ENCODE measurements at places on chromosomes 3 and 15.

- no peak for DNase-seq
Measured at GRCh38 chr3:197454014-197454413, 101.8 kb downstream of the BDH1 start.

DNA sequence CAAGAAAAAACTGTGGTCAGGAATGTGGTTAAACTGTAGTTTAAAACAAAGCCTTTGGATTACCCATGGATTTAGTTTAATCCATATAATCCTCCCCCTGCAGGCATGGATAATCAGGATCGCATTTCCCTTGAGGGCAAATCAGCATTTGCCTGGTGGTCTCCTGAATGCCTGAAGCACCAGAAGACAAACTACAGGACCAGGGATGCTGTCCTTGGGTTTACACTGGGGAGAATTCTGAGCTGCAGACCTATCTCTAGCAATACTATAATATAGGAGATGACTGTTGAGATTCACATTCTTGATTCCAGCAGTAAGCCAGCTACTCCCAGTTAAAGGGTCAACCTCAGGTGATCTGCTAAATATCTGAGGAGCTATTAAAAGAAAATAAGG, 10.6 kb downstream of the PIK3CB start:
- DNase-seq, result no peak

DNA sequence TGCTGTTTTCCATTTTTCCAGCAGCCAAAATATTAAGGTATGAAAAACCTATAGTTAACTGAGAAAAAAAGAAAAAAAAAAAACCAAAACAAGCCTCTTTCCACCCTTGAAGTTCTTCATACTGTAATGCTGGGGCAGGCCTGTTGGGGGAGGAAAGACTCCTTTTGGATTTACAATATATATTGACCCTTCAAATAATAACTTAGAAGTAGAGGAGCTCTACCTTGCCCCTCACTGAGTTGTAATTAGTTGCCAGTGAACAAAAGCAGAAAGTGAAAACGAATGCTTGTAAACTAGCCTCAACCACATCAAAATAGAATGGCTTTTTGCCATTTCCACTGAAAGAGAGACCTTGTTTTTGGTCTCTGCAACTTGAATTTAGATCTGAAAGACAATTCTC, 326.6 kb downstream of the NR2F2 start:
- DNase-seq, result no peak

DNA sequence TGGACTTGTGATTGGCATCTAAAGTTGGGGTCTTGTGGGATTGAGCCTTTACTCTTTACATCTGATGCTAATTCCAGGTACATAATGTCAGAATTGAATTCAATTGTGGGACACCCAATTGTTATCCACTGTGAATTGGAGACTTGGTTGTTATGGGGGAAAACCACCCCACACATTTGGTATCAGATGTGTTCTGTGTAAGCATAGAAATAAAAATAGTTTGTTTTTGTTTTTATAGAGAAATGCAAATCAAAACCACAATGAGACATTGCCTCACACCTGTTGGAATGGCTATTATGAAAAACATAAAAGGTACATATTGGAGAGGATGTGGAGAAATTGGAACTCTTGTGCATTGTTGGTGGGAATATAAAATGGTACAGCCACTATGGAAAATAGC, 58.5 kb downstream of the CPA3 start:
- DNase-seq, result no peak

DNA sequence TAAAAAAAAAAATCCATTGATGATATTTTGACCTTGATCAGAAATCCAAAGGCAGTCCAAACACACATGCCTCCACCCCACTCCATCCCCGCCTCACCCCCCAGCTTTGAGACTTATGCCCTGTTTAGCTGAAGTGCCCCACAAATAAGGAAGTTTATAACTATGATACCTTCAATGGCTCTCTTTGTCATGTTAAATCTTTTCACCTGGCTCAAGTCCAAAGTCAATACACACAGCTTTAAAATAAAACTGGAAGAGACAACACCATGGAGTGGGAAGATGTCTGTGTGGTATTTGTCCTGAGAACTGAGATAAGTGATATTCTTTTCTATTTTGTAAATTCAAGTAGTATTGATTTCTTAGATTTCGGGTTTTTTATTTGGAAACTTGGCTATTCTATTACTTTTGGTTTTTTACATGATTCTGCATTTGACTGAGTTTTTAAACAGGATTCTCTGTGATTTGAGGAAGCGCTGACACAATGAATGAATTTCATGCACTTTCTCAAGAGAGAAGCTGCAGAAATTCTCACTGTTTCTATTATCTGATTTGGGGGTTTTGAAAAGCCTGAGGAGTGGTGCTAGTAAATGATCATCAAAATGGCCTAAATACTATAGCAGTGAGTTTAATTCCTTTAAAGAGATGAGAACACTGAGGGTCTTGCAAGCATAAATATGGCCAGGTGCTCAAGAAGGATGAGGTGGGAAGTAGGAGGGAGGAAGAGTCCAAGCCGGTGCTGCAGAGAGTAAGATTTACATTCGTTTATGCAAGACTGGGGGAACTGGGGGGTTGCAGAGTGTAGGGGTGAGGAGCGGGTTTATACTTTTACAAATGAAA, 5.2 kb downstream of the FOXB1 start:
- no peak for DNase-seq

DNA sequence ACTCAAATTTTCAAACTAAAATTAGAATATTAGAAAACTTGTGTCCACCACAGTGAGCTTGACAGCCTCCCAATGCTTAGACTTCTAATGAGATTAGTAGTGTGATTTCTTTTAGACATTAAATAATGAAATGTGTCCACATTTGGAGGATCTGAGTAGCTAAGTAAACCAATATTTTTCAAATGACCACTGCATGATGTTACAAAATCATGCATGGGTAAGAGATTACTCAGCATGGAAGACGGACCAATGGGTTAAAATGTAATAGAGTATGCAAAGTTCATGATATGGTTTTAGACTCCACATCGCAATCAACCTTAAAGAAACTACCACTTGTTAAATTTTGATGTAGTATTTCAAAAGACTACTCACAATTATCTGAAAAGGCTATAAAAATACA, 130.6 kb downstream of the IMPG2 start:
- no peak for DNase-seq

- no peak for DNase-seq
Measured at GRCh38 chr15:40287968-40288367, 5.1 kb upstream of the ANKRD63 start.

- DNase-seq, result no peak
Measured at GRCh38 chr3:27930052-27930602, 208.0 kb upstream of the EOMES start.

DNA sequence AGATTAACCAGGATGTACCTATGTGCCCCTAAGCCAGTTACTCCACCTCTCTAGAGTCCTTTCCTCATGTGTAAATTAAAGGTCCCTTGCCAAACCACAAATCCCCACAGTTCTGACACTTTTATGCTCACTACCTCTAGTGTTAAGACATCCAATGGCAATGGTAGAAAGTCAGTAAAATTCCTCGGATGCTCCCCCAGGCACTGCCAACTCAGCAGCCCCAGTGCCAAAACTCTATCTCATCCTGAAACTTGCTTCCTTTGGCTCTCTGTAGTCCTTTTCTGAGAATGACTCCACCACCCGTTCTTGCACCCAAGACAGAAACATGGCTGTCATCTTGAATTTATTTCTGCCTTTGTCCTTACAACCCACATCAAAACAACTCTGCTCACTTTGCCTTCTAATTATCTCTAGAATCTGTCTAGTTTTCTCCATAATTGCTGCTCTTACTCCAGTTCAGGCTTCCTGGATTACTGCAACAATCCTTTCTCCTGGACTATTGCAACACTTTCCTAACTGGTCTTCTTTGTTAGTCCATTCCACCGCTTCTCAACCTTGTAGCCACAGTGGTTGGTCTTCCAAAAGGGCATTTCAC, 41.6 kb downstream of the MB21D2 start:
- DNase-seq, result no peak

Measured in hypothalamus (tissue), 51 donors.